ENCODE measurements at places on chromosomes 7 and 10.

DNA sequence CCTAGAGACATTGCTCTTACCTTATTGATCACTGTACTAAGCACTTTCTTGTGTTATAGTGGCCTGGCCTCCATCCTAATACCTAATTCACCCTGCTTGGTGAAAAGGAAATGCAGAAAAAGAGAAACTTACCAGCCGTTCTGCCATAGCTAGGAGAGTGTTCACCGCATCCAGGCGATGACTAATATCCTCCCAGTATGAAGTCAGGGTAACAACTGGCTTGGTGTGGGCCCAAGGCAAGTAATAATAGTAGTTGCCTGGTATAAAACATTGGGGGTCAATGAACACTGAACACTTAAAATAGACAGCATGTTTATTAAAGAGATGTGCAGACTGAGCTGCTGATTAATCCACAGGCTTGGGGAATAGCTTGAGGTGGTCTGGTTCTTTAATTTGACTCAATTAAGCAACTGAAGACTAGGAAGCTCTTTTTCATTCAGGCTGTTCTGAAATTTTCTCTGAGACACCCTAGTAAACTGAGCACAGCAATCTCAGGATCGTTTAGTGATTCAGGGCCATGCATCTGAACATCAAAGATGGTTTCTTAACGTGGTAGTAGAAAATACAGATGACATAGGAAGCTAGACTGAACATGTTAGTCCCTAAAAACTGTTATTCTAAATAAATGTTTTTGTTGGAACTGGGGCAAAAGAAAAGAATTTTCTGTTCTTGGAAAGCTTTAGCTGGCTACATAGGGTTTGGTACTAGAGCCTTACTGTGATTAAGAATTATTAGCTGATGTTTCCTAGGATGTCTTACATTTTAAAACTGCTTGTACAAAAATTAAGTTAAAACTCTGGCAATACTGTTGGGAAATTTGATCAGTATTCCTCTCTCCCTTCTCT, 102.2 kb downstream of the MYOF start:
- no peak for DNase-seq

DNA sequence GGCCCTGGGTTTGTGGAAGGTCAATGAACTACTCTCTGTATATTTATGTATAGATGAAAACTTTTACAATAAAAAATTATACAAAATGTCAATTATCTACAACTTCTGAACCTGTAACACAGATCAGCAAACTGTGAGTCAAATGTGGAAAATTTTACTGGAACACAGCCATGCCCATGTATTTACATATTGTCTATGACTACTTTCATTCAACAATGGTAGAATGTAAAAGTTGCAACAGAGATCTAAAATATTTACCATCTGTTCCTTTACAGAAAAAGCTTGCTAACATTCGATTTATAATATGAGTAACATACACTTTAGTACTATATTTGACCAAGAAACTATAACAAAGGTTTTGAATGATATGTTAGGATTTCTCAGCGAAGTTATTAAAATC, 481.6 kb downstream of the PARD3 start:
- DNase-seq: no peak

DNA sequence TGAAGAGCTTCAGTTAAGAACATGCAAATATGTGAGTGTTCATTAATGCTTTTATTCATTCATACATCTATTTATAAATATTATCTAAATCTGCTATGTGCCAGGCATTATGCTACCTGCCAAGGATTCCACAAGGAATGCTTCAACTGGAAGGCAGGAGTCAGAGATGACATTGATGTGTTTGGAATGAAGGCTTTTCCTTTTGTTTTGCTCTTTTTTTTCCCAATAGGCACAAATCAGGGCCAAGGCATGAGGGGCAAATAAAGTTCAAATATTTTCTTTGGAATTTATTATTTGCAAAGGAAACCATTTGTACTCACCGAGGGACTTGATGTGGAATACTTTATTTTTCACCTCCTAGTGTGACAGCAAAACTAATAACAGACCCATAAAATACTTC, 530.3 kb downstream of the ARL4A start:
- DNase-seq: no peak

- no peak for DNase-seq
Measured at GRCh38 chr7:82441669-82442478, 1.7 kb downstream of the CACNA2D1 start.

- no peak for DNase-seq
Measured at GRCh38 chr10:84258034-84258695, 13.3 kb downstream of the RGR start.

- no peak for DNase-seq
Measured at GRCh38 chr7:100896732-100897608, 1.3 kb upstream of the ACHE start.

DNA sequence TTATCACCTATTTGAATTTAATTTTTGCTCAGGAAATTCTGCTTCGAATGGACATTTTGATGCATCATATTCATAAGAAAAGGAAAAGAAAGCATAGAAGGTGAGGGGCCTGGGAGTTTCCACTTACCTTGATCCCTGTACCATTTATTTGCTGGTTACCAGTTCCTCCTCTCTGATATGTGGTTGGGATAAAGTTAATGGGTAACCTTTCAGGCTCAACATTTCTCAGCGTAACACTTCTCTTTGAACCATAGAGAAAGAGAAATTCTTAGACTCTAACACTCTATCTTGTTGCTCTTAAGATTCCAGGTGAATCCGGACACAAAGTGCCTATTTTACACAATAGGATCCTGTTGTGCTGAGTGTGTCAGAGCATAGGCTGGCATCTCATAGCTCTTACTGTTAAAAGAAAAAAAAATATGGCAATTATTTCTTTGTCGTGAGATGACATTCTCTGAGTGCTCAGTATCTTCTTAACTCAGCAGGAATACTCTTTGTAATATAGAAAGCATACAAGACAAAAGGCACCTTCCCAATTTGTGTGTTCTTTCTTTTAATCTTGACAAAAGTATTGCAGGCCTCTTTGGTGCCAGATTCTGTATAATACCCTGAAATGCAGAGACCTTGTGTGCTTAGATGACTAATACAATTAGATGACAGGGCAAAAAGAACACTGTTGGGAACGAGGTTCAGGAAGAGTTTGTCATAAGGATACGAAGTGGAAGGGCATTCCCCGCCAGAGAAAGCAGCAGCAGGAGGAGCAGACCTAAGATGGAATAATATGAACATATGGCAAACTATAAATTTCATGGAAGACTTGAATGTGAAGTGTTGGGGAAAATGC, 689.6 kb downstream of the NRG3 start:
- DNase-seq: no peak

DNA sequence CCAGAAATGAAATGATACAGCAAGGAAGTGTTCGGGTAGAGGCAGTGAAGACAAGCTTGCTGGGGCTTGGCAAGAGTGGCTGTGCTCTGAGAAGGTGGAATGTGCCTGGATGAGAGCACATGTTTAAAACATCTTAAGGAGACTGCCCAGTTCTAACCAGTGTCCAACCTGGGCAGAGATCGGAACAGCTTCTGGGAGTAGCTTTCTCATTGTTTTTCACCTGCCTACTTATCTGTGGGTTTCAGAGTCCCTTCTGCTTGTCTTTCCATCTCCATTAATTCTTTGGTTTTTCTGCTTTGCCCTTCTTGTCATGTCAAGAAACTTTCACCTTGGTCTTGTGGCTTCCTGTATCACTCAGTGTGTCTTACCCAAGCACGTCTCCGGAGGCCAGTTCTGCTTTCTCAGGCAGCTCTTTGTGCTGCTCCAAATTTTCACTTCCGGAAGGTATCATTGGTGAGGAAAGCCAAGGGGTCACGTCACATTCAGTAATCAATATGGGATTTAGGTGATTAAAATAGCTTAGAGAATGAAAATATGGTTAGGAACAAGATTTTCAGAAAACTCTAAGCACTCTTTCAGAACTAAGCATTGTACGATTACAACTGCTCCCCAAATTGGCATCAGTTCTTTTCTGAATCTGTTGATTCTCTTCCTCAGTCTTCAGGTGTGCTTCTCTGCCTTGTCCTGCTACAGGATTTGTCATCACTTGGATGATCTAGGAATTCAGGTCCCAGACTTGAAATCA, 5.5 kb upstream of the LAMB4 start:
- no peak for DNase-seq

DNA sequence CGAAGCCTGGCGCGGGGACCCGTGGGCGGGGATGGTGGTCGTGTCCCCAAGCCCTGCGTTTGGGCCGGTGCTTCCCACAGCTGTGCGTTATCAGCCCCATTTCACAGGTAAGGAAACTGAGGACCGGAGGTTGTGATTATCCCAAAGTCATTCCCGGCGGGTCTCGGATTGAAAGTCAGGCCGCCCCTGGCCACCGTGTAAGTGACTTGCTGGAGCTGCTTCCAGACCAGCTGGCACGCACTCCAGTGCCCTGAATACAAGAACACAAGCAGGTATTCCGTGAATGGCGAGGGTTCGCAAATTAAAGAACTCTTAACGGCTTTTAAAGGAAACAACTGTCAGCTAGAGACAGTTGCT, 675 bp upstream of the ATE1 start:
- DNase-seq: no peak

DNA sequence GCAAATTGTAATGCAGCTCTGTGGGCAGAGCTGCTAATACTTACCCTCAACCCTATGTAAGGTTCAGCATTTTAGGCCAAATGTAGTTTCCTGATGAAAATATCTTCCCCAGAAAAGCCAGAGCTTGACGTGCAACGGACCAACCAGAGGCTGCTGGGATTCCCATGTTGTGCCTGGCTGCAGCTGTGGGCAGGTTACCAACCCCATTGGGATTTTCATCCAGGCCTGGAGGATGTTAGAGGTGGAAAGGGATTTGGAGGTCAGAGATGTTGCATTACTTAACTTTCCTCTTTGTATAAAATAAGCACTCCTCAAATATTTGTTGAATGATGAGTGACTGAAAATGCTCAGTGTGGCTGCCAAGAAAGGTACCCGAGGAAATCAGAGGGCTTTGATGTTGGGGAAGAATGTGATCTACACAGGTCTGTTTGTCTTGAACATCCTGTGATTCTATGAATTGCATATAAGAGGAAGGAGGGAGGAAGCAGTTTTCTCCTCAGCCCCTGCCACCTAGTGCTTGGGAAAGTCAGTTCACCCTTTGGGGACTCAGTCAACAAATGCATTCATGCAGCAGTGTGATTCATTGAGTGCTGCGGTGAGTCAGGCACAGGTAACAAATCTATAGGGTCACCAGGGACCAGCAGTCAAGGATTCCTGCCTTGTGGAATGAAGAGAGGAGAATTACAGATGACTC, 487.2 kb downstream of the RPS24 start:
- no peak for DNase-seq

DNA sequence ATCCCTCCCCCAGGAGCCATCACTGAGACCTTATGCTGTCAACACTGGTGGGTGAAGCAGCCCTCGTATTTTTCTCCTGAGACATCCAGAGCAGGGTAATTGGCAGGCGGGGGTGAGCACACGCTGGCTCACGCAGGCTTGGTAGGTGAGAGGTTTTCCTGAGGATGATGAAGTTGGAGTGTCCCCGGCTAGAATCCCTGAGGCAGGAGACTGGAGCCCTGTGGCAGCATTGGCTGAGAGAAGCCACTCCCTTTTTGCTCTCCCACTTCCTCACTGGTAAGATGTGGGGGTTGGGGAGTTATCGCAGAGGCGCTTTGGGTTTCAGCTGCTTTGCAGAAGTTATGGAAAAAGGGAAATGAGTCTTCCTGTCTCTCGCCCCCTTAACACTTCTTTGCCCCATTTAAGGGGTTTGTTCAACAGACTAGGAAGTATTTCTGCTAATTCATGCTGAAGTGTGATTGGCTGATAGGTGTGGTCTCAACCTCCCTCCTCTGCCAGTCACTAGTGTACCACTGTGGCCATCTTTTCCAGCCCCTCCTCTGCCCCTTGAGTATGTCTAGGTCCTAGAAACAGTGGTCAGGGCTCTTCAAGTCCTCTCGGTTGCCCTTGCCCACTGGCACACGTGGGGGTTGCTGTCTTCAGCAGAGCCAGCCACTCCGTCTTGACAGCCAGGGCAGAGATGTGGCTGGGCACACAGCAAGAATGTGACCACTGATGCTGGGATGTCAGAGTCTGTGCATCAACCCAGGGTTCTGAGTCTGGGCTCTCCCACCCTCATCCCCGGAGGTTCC, 5.7 kb downstream of the ARPC1B start:
- no peak for DNase-seq

- no peak for DNase-seq
Measured at GRCh38 chr10:33112831-33113455, 154.9 kb upstream of the ITGB1 start.

DNA sequence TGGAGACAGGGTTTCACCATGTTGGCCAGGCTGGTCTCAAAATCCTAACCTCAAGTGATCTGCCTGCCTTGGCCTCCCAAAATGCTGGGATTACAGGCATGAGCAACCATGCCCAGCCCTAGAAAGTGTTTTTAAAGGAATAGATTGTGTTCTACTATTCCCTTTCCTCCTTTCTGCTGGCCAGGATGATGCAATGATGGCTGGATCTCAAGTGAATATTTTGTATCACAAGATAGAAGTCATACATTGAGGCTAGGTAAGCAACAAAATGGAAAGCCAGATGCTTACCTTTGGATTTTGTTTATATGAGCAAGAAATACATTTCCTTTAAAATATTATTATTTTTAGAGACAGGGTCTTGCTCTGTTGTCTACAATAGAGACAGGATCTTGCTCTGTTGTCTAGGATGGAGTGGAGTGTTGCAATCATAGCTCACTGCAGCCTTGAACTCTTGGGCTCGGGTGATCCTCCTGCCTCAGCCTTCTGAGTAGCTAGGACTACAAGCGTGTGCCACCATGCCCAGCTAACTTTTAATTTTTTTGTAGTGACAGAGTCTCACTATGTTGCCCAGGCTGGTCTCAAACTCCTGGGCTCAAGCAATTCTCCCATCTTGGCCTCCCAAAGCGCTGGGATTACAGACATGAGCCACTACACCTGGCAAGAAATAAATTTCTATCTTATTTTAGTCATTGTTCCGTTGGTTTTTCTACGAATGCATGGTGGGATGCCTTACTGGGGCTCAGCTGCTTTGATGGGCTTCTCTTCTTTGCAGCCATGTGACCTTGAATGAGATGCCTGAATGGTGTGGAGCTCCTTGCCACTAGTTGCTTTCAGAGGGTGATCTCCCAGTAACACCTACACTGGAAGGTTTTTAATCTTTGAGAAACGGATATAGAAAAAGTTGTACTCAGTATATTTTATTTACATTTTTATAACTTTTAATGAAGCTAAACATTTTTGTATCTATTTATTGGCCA, 5.8 kb upstream of the AEBP1 start:
- DNase-seq: no peak

All from cerebellar nuclear complex (tissue), 1 donor.